ENCODE measurements at places on chromosomes 11 and 22.

- DNase-seq = no peak
These were observed 15.0 kb downstream of the ASPHD2 start for GRCh38 chr22:26443901-26444690.

DNA sequence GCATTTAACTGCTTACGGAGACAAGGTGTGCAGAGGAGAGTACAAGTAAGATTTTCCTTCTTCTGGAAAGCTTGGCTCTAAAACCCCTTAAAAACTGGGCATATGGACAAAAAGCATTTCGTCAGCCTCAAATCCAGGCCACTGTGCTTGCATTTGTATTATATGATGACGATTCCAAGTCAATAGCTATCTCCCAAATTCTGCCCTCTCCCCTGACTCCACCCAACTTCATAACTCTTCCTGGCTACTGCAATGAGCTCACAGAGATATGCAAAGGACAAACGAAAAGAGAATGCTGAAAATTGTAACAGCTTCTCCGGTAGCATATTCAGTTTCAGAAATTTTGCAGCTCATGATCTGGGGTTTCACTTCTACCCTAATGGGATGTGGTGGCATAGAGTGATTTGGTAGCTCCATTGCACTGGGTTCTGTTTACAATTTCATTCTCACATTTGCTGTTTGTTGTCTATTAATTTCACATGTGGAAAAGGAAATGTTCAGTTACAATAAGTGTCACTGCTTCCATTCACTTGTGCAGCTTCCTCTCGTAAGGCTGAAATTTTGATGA is 45.6 kb upstream of the CHRM4 start:
- DNase-seq = no peak

DNA sequence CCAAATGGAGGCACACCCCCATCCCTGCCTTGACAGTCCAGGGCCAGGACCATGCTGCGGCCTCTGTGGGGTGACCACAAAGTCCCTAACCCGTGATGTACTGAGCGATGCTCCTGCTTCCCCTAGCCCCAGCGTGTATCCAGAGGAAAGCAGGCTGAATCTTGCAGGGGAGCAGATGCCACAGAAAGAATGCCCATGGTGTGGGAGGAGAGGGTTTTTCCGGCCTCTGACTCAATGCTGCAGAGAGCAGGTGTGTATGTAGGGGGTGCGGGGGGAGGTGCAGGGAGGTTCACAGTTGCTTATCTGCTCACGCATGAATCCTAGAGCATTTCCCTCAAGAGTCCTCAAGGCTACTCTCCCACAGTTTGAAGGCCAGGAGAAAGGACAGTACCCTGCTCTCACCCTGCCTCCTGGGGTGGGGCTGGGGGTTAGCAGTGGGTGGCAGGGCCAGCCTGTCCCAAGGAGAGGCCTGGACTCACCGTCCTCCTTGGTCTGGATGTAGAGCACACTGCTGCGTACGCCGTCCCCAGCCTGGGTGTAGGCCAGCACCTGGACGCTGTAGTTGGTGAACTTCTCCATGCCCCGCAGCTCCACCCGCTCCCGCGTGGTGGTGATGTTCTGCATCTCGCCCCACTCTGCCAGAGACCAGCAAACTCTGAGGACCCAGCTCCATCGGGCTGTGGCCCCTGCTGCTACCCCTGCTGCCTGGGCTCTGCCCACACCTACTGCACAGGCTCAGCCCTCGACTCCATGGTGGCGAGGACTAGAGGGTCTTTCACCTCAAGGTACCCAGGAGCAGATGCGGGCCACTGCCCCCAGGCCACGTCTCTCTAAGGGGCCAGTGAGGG is 130.8 kb downstream of the CEP164 start:
- DNase-seq = no peak

DNA sequence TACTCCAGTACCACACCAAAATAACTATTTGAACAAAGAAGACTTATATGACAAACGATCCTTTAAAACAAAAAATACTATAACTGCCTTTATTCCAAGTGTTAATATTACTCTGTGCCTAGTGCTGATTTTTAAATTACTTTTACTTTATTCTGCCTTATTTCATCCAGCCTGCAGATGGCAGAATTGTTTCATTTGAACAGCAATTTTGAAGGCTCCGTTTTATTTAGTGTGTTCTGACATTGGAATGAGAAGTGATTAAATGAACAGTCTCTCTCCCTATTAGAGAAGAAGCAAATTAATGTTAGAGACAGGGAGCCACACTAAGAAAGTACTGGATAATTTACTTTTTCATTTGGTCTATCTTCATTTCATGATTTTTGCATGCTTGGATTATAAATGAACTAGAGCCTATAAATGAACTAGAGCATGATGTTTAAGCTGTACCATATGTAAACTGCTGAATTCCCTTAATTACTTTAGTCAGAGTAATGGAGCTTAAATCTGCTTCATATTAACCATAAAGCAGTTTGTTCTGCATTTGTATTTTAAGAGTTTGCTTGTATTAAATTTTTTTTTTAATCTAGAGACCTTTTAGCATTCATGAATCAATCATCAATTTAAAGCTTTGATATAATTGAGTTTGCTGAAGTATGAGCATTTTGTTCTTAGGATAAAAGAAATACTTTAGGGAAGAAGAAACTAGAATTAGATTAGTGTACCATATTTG is 9.8 kb downstream of the PDHX start:
- DNase-seq = peak; percentile 69

- no peak for DNase-seq
These were observed 23.0 kb downstream of the MYBPC3 start for GRCh38 chr11:47329431-47329986.
